Activated CD8-positive, alpha-beta memory T cell treated with anti-CD3 and anti-CD28 coated beads, Interleukin-2, amount 50 U/mL, for 4 hours (primary cell): ENCODE measurements at places on chromosomes 3 and 15.
A peak's percentile ranks its signal among the peaks of the same experiment; 100 is the strongest.

GRCh38 chr3:47841786-47842349 is 38.9 kb downstream of the DHX30 start:
- DNase-seq: no peak

- DNase-seq: no peak
Observed at GRCh38 chr3:192684151-192684550, 43.2 kb downstream of the FGF12 start.

GRCh38 chr15:67967871-67968431 is 86.2 kb upstream of the PIAS1 start:
- peak; percentile 23 for DNase-seq

DNA sequence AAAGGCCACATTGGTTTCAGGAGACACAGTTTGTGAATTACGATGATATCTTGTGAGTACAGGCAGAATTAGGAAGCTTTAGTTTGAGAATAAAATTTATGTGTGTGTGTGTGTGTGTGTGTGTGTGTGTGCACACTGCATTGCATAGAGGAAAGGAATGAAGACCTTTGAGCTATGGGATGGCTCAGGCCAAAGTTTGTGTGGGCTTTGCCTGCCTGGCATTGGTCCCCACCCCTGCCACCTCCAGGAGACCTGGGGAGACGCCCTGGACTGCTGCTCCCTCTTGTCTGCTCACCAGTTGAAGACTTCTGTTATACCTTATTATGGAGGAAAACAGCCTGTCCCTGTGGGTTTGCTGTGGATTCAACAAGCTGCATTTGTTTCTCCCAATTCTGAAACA is 37.2 kb downstream of the TIGIT start:
- DNase-seq: no peak

DNA sequence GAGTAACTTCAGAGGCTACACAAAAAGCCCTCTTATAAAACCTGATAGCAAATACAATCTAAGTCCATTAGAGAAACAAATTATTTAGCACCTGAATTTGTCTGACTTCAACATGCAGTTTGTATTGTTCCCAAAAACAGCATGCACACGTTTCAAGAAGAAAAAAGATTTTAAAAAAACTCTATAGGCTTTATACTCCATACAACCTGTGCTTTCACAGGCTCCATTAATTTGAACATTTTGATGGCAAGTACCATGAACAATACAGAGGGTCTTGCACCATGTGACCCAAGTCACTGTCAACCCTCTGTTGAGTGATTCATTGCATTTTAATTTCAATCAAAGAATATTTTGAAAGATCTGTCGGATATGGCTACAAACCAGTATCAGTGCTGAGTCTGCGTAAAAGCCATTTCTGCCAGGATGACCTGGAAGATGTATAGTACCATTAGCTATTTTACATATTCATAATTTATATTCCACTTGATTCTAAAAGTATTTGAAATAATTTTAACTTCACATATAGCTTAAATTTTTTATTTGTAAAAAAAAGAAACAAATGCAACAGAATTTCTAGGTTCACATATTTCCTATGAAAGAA is 13.2 kb downstream of the ANXA2 start:
- DNase-seq: no peak

DNA sequence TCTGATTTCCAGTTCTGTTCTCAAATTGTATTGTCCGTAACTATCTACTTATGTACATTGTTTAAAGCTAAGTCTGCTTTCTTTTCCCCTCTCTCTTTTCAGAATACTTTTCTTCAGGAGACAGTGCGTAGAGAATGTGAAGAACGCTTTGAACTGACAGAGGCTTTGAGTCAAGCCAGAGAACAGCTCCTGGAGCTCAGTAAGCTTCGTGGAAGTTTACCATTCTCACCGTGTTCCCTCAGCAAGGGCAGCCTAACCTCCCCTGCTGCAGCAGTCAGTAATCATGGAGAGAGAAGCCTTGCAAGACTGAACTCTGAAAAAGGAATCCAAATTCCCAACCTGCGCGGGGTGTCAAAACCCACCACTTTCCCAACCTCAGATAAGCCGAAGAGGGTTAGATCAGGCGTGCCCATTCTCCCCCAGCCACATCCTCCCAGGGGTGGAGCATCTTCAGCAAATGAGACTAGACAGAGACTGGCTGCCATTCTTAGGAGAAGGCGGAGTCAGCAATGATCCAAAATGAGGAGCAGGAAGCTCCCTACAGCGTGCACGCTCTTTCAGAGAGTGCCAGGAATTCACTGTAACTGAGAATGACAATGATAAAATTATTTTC is 114.6 kb downstream of the CCNL1 start:
- no peak for DNase-seq

- no peak for DNase-seq
Observed at GRCh38 chr15:99504071-99504822, 61.5 kb upstream of the MEF2A start.

DNA sequence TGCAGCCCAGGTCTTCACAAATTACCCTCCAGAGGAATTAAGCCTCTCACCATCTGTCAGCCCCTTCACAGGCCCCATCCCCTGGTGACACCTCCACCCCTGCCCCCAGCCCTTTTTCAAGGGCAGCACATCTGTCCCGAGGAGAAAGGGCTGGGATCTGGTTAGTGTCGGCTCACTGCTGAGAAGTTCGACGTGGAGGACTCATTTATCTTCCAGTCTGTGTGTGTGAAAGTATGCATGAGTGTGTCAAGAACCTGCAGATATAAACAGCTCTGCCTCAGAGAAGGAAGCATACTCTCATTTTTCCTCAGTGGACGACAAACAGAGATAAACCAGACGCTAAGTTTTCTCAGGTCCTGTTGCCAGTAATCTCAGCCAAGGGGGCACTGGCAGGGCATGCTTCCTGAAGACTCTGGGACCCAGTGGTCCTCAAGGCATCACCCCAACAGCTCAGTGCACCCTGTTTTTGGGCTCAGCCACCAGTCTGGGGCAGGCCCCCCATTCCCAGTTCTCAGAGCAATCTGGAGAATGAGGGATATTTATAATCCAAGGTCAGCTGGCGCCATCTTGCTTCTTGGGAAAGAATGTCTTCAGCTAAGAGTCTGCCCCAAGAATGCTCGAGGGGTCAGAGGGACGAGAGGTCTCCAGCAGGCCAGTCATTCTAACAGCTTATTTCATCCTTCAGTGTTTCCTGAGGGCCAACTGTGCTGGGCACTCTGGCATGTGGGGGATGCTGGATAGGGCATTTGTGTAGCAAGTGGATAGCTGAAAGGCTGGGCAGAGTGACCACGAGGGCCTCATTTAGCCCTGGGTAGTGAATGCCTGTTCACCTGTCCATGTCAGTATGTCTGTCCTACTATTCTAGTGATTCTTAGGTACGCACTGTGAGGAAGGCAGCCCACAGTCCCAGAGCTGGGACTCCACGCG is 73.6 kb downstream of the ADCY5 start:
- no peak for DNase-seq

DNA sequence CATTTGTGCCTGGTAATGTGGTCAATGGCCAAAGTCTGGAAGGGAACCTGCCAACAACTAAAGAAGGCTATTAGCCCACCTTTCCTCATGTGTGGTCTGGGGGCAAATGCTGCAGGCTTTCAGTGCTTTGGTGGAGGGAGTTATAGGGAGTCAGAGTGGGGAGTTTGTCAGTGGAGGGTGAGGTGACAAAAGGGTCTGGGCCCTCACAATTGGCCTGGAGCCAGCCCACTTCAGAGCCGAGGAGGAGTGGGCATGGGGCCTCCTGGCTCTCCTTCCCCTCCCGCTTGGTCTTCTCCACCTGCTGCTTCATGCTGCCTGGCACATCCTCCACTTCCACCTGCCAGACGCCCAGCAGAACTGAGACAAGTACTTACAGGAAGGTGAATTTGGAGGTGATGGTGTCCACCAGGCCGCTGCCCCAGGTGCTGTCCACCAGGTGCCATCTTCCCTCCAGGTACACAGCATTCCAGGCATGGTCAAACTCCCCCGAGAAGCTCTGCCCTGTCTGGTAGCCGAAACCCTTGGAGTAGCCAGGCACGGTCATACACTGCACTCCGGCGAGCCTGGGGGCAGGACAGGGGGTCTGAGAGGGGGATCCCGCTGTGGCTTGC is 40.9 kb downstream of the KY start:
- DNase-seq: no peak

DNA sequence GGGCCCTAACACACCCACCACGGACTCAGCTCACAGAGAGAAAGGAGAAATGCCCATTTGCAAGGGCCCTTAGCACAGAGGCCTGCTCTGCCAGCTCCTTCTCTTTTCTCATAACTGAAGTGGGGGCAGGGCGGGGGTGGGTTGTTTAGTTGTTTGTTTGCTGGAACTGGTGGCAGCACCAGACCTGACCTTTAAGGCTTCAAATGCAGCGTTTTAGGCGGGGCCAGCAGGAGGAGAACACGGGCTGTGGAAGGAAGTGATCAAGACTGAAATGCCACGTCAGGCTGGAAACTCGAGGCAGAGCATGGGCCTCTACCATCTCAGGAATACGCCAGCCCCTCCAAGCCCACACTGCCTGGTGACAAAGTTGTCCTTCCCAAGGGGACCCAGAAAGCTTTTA is 9.3 kb downstream of the CACNA2D2 start:
- no peak for DNase-seq

DNA sequence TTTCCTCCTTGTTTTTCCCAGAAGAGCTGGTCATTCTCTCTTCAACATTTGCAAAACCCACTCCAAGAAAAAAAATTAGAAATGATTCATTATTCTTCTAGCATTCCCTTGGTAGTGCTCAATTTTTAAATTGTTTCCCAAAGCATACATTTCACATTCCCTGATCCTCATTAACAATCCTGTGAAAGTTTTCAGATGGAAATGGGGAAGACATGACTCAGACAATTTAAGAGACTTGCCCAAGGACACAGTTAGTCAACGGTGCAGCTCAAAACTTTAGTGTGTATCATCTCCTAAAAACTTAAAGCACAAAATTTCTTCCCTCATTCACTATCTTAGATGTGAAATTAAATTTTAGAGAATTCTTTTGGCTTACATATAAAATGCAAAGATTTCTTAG is 17.1 kb upstream of the ABI3BP start:
- no peak for DNase-seq

DNA sequence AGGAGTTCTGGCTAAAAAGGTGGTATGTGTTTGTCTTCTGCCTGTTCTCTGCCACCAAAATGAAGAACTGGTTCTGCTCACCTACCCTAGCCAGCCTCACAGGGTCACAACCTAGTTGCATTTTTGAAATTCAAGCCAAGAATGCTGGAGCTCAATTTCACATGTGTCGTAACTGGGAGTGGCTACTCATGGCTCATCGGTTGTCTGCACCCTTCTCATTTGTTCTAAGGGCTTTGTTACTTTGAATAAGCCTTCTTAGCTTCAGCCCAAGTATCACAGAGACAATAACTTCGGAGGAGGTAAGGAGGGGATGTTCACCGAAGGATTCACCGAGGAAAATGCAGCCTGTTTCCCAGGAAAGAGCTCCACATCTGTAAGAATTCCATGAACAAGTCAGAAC is 134.3 kb upstream of the RARB start:
- DNase-seq: no peak

GRCh38 chr3:193974671-193975535 is 161.0 kb upstream of the HES1 start:
- DNase-seq: no peak

DNA sequence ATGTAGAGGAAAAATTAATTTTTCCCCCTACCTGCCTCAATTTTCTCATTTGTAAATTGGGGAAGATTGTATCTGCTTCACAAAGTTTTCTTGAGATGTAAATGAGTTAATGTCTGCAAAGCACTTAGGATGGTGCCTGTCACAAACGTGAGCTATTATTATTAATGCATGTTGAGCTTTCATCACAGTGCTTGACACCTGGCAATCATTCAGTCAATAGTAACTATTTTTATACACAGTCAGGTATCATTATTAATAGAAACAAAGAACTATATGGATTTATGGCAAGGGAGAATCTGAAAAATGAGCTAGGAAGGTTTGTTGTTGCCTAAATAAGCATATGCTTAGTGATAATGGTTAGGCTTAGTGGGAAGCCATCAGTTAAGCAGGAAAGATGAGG is 238.2 kb upstream of the GRM7 start:
- DNase-seq: no peak

DNA sequence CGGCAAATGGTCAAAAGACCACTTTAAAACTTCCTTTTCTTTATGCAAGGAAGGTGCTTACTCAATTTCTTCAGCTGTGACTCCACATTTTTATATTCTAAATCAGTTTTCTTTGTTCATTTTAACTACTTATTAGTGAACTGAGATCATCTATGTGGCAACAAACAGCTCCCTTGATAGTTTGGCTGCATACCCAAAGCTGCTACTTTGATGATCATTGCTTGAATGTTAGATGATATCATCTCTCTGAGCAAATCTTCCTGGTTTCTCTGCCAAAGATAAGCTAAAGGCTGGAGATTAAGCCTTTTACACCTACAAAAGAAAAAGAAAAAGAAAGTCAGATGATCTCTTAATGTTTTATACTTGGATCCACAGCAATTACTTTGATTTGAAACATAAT is 95.5 kb downstream of the DPH6 start:
- no peak for DNase-seq

- no peak for DNase-seq
Observed at GRCh38 chr3:16723978-16724377, 118.8 kb upstream of the DAZL start.

GRCh38 chr3:5709714-5710113 is 522.2 kb downstream of the EDEM1 start:
- no peak for DNase-seq

- DNase-seq: no peak
Observed at GRCh38 chr15:70723122-70723422, 40.3 kb downstream of the UACA start.

GRCh38 chr3:107345822-107346405 is 31.3 kb upstream of the CCDC54 start:
- DNase-seq: no peak

- no peak for DNase-seq
Observed at GRCh38 chr15:53068636-53069035, 278.5 kb upstream of the ONECUT1 start.

DNA sequence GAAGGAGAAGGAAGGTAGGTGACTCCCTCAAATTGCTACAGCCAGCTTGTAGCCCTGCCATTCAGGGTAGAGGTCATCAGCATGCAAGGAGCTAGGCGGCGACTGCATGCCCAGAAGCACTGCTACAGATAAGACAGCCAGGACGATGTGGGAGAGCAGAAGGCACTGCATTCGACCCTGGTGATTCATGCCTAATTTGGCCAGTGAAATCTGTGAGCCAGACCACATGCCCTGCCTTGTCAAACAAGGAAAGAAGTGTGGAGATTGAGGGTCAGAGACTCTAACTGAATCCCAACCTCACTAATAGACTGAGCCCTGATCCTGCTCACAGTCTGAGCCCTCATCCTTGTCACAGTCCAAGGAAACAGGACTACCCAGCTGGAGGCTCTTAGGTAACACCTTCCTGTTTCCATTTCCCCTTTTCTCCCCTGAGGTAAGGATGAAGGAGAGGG is 86.6 kb downstream of the LINGO1 start:
- DNase-seq: no peak

- DNase-seq: no peak
Observed at GRCh38 chr3:100164743-100165142, 50.4 kb upstream of the FILIP1L start.

GRCh38 chr3:133675631-133676335 is 14.0 kb upstream of the TOPBP1 start:
- no peak for DNase-seq
